ENCODE measurements at places on chromosomes 11 and 22.
A peak's percentile ranks its signal among the peaks of the same experiment; 100 is the strongest.

DNA sequence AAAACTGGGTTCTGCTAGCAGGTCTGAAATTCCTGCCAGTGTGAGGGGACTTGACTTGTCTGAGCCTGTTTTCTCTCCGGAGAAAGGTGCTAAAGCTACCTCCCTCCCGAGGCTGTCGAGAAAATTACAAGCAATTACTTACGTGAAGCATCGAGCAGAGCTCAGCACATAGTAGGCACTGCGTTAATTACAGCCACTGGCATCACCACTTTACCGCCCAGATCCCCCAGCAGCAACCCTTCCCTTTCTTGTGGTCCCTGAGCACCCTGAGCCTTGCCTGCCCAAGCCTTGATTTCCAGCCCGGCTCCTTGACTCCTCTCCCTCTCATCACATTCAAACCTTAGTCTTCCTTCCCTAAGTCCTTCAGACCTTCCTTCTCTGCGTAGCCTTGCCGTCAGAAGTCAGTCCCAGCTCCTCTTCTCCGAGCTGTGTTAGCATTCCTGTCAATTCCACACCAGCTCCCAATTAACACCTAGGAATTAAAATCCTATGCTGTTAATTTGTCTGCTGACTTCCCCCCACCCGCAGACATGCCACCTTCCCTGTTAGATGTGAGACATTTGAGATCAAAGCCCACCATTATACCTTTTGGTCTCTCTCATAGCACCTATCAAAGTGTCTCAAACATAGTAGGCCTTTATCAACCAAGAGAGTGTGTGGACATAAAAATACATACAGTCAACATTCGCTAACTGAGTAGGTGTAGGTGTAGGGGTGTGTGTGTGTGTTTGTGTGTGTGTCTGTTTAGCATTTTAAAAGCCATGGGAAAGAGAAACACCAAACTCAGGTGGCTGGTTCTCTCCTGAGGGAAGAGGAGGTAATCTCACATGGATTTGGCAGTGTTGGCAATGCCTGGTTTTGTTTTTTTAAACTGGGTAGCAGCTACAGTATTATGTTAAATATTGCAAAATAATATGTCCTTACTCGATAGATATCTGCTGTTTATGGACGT, 2.8 kb upstream of the KCNJ5 start:
- DNase-seq = no peak

- no peak for DNase-seq
Measured at GRCh38 chr11:111476366-111476765, 35.8 kb downstream of the BTG4 start.

GRCh38 chr22:21673534-21674321, 7.9 kb downstream of the PPIL2 start:
- no peak for DNase-seq

DNA sequence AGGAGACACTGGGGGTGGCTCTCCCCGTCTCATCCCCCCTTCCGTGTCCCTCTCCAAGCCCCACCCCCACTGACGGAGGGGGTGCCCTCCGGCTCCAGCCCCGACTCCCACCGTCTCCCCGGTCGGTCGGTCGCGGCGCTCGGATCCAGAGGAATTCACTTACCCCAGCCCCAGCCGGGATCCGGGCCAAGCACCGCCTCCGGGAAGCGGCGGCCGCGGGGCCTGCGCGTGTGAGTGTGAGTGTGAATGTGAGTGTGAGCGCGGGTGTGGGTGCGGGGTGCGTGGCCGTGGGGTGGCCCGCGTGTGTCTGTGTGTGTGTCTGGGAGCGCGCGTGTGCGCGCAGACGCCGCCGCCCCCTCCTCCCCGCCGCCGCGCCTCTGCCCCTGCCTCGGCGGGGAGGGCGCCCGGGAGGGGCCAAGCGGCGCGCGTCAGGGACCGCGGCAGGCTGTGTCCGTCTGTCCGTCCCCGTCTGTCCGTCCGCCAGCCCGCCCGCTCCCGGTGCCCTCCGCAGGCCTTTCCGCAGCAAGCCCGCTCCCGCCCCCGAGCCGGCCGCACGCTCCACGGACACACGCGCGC, at the start of gene ELFN2:
TSS of gene ELFN2 (minus strand) at position 345 of the 576 bp plus-strand sequence. CDS start 51,945 bp downstream, outside the sequence.
- no peak for DNase-seq

DNA sequence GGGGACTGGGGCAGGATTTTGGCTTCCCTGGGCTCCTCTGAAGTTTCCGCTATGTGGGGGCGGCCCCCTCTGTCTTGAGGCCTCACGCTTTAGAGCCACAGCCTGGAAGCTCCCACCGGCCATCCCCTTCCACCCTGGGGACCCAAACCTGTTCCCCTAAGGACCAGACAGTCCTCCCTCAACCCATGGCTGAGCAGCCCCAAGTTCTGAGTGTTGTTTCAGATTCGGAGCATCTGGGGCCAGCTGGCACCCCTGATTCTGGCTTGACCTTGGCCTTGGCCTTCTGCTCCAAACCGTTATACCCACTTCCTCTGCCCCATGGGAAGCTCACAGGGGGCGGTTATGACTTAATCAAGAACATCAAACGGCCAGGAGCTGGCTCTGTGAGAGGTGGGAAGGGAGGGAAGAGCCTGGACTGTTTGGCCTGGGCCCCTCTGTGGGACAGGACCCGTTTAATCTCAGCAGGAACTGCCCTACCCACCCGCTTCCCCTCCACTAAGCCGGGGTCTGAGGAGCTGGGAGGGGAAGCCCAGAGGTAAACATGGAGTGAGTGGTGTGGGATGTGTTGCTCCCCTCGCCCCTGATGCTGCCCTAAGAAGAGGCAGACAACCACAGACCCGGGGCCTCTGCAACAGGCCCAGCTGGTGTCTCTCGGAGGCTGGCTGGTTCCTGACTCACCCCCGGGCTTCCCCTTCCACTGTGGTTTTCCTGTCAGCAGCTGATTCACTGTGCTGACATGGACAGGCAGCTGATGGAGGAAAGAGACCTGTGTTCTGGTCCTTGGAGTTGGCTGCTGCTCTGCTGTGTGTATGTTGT, 3.4 kb downstream of the CD82 start:
- DNase-seq = peak; percentile 57

GRCh38 chr22:49632199-49633009, 195.3 kb downstream of the BRD1 start:
- peak; percentile 11 for DNase-seq

DNA sequence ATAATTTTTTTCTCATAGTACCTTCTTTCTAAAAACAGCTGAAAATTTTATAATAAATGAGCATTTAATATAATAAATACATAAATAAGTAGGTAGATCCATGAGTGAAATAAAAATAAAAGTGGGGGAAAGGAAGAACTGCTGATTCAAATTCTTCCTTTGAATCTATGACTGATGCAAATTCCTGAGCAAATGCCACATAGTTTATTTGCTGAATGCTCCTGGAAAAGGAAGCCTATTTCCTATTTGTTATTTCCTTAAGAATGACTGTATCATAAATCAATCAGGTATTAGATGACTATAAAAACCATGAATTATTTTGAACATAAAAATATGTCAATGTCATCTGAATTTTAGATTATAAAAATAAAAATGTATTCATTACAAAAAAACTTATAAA, 16.6 kb downstream of the BTBD10 start:
- no peak for DNase-seq

- DNase-seq = no peak
Measured at GRCh38 chr11:128397362-128397761, 190.0 kb downstream of the ETS1 start.

- DNase-seq = no peak
Measured at GRCh38 chr22:39171623-39172264, 19.3 kb upstream of the CBX7 start.

GRCh38 chr11:96664110-96664509, 274.3 kb downstream of the JRKL start:
- DNase-seq = no peak

DNA sequence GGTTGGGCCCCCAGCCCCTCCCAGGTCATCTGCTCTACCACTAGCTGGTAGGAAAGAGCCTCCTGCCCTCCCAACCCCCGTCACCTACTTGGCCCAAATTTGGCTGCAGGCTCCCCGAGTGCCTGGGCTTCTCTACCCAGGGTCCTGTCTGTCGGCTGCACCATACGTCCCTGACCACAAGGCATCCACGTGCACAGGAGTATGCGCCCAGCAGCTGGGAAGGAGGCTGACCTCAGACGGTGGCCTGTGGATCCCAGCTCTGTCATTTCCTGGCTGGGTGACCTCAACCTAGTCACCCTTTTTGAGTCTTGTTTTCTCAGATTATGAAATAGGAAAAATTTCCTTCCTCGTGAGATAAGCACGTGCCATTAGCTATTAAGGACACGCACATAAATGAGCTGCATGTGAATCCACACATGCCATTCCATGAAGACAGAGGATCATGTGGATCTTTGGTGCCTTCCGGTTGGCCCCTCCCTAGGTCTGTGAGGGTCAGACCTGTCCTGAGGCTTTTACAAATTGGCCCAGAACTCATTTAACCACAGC, 13.7 kb downstream of the CYB561A3 start:
- DNase-seq = no peak

All from GOT3 (cell line).